Activated CD4-positive, alpha-beta T cell treated with anti-CD3 and anti-CD28 coated beads, Interleukin-2, amount 50 U/mL, for 24 hours (primary cell): ENCODE measurements at places on chromosomes 3 and 15.

GRCh38 chr3:40546816-40547215 lies 22.1 kb downstream of the ZNF621 start:
- DNase-seq, result no peak

DNA sequence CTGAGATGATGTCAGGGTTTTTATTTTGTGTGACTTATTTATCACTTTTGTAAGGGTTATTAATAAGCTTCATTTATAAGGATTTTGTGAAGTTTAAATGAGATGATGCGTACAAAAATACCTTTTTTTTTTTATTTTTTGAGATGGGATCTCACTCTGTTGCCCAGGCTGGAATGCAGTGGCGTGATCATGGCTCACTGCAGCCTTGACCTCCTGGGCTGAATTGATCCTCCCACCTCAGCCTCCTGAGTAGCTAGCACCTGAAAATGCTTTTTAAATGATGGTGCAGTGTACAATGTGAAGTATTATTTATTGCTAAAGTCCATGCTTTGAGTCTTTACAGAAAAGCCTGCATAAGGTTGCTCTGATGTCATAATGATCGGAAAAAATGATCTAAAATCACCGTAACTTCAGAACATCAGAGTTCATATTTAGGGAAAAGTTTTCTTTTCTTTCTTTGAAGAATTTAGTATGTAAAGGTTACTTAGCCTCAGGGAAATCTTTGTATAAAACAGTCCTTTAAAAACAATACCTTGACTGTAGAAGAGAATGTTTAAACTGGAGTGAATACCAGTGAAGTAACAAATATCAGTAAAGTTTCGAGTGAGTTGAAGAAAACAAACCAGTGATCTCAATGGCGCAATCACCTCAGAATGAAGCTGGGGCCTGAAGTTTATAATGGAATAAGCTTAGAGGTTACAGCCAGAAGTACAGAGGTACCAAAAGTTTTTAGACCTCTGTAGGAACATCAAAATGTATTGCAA lies 29.7 kb downstream of the TCF12 start:
- no peak for DNase-seq

GRCh38 chr3:15217841-15218267 lies 11.8 kb downstream of the CAPN7 start:
- DNase-seq, result no peak

DNA sequence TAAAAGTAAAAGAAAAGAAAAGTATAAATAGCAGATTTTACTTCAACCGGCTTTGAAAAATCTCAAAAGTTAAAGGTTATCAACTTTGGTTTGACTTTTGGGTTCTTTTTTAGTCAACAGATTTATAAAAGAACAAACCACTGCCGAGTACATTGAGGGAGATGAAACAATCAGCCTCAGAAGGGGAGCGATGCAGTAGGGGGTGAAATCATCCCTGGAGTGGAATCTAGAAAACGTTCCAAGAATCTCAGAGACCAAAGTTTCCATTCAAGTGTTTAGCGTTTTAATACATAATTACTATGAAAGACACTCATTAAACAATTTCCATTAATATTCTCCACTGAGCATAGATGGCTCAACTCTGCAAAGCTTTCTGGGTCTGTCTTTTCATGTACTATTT lies 745.5 kb downstream of the NR2F2 start:
- DNase-seq, result no peak

- no peak for DNase-seq
Measured at GRCh38 chr3:59654123-59654479, 604.3 kb upstream of the CFAP20DC start.

- DNase-seq, result no peak
Measured at GRCh38 chr3:38317192-38317759, 29.3 kb upstream of the XYLB start.

GRCh38 chr3:49901366-49902339 lies 2.0 kb downstream of the MST1R start:
- DNase-seq, result no peak

DNA sequence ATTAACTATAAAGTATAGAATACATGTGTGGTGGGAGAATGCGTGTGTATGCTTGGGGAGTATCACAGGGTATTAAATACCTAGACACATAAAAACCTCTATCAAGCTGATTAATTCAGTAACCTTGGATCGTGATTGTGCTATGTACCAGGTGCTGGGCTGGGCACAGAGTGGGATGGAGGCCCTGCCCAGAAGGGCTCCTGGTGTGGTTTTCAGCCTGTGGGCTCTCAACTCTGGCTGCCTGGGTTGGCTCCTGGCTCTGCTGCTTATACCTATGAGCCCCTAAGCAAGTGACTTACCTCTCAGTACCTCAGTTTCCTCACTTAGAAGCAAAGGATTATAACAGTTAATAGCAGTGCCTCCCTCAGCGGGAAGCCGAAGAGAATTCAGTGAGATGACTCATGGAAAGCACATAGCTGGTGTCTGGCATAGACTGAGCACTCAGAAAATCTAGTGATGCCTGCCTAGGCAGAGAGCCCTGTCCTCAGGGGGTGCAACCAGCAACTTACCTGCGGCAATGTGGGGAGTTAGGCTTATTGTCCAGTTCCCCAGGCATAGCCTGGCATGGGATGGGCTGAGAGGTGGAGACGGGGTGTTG lies 90.6 kb upstream of the MYZAP start:
- DNase-seq, result no peak

DNA sequence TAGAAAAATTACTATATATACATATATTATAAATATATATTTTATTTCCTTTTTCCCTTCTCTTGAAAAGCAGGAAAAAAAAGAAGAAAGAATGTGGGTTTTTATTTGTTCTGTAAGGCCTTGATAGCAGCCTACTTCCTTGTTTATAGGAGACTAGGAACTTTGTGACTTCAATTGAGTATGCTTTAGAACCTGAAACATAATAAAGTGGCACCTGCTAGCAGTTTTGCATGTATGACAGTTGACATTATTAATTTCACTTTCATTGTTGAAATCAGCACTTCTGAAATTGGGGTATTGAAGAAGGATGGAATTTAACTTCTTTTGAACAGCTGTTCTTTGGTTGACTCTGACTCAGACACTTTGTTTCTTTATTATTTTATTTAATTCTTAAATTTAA lies 56.9 kb downstream of the GLCE start:
- no peak for DNase-seq

- no peak for DNase-seq
Measured at GRCh38 chr3:74883690-74884089, 269.2 kb upstream of the CNTN3 start.

GRCh38 chr15:33154351-33155166 lies 40.0 kb downstream of the FMN1 start:
- DNase-seq, result no peak

DNA sequence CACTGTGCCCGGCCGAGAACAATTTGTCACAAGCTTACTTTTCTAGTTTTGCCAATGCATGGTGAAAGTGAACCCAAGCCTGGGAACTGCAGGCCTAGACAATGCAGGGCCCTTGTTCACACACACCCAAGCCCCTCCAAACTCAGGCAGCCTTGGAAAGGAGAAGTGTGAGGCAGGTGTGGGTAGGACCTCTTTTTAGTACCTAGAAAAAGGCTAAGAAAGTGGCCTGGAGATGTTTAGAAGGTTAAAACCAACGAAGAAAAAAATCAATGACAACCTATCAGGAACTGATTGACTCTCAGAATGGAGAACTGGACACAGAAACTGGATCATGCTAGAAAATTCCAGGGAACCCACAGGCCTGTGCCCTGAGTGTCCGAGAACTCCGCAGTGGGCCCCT lies 18.8 kb downstream of the IDH2 start:
- no peak for DNase-seq

GRCh38 chr3:182142928-182143327 lies 431.2 kb downstream of the SOX2 start:
- no peak for DNase-seq

GRCh38 chr15:86620641-86621349 lies 541.1 kb downstream of the AGBL1 start:
- DNase-seq, result no peak
